RWPE2 (cell line): ENCODE measurements at places on chromosomes 7 and 10.
A peak's percentile ranks its signal among the peaks of the same experiment; 100 is the strongest.

DNA sequence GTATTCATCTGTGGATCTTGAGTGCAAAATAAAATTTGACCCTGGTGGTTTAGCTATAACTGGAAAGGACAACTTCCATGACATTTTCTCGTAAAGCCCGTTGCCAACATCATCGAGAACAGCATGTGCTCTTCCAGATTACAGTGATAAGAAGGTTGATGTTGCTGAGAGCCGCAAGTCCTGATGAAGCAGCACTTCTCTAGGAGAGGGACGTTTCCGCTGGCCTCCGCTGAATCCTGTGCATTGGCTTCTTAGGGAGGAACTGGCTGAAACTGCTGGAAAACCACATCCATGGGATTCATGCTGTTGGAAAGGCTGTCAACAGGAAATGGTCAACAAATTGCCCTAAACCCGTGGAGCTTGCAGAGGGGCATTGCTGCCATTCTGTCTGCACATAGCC is 21.4 kb upstream of the ABCB5 start:
- H3K4me1 ChIP-seq = peaks cover 9% of the 10 kb centered on the region
- no peaks in the 10 kb centered on the region for H3K27me3 ChIP-seq
- DNase-seq = no peak
- no peak overlapping the region for H3K27ac ChIP-seq
- no peak overlapping the region for H3K4me3 ChIP-seq

DNA sequence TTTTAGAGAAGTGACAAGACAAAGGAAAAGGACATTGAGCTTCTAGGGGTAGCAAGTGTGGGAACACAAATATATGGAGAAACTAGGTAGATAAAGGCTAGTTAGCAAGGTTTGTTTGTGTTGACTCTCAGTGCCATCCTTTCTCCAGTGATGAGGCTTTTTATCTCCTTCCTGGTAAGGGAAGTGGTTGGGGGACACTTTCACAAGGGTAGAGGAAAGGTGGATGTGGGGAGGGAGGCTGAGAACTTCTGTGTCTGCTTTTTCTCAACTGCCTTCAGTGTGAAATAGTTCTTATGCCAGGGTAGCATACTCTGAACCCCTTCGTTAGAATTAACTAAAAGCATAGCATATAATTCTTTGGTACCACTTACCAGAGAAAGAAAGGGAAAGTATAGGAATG is 93.0 kb upstream of the STRIP2 start:
- DNase-seq = no peak
- no peaks in the 10 kb centered on the region for H3K27me3 ChIP-seq
- H3K36me3 ChIP-seq = no peaks in the 10 kb centered on the region

DNA sequence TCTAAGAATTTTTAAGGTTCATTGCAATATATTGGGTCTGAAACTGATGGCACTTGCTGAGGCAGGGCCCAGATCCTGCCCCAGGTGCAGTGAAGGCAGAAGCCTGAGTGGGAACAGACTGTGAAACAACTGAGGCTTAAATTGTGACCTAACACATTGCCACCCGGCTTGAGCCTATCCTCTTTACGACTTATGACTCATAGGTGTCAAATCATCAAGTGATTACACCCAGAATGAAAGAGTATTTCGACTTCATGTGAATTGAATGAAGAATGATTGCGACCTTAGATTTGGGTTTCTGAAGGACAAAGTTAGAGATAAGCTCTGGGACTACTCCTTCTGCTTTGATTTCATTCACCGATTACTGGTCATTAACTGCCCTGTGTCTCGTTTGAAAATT is 200.9 kb downstream of the CREB5 start:
- peaks cover 39% of the 10 kb centered on the region for H3K4me1 ChIP-seq
- no peak for DNase-seq
- peak overlapping the region; percentile 71 for H3K27ac ChIP-seq
- H3K4me3 ChIP-seq = no peak overlapping the region
- H3K36me3 ChIP-seq = no peaks in the 10 kb centered on the region

GRCh38 chr7:143012409-143012808 is 14.5 kb downstream of the OR9A2 start:
- H3K4me3 ChIP-seq = no peak overlapping the region
- H3K4me1 ChIP-seq = no peaks in the 10 kb centered on the region
- no peak for DNase-seq

DNA sequence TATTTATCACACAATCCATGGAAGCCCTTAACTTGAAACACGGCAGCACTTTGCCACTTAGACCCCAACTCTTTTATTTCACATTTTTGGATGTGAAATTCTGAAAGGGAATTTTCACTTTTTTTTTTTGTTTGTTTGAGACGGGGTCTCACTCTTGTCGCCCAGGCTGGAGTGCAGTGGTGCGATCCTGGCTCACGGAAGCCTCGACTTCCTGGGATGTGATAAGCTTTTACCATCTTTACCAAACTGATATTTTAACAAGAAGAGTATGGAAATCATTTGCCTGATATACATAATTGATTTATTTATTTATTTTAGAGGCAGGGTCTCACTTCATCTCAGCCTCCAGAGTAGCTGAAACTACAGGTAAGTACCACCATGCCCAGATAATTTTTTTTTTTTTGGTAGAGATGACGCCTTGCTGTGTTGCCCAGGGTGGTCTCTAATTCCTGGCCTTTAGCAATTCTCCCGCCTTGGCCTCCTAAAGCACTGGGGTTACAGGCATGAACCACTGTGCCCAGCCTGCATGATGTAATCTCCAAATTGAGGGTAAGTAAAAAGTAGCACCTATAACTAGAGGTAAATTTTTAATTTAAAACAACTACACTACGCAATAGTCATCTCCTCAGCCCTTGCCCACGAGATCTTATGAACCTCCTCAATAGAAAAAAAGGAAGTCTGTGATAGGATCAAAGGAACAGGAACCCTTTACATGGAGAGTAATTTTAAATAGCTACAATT is 180.7 kb upstream of the KLF14 start:
- DNase-seq = no peak
- peak overlapping the region; percentile 100 for H3K27ac ChIP-seq
- no peaks in the 10 kb centered on the region for H3K27me3 ChIP-seq

DNA sequence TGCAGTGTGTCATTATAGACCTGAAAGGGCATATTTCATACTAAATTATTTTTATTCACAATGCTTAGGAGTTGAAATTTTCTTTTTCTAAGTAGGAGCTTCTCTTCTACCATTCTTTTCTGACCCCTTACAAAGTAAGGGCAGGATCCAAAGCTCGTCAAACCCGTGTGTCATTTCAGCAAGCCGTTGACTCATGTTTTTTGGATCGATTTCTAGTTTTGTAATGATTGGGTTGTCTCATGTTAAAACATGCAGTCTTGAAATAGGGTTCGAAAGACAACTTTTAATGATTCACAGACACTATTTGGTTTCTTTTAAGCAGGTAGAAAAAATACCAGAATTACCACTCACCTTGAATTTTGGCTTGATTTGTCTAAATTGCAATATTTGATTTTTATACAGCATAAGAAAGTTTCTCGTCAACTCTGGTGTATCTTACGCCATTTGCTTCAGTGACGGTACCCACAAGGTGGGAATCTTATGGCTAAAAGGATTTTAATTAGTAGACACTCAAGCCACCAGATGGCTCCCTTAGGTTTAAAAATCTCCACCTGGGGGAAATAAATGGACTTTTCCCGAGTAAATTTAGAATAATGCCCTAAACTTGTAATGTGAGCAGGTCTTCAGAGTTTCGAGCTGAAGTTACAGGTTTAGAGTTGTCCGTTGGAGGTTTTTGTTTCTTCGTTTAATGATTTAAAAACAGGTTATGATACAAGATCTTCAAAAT is 283.4 kb downstream of the CCDC3 start:
- no peaks in the 10 kb centered on the region for H3K36me3 ChIP-seq
- peaks cover 29% of the 10 kb centered on the region for H3K4me1 ChIP-seq
- H3K4me3 ChIP-seq = no peak overlapping the region
- DNase-seq = no peak
- peak overlapping the region; percentile 84 for H3K27ac ChIP-seq

GRCh38 chr7:99193527-99194220 is 14.2 kb downstream of the KPNA7 start:
- no peak overlapping the region for H3K4me3 ChIP-seq
- peaks cover 11% of the 10 kb centered on the region for H3K4me1 ChIP-seq
- no peaks in the 10 kb centered on the region for H3K36me3 ChIP-seq
- DNase-seq = no peak
- H3K27ac ChIP-seq = peak overlapping the region; percentile 29
- H3K27me3 ChIP-seq = no peaks in the 10 kb centered on the region

GRCh38 chr10:4473977-4474376 is 352.0 kb upstream of the AKR1E2 start:
- DNase-seq = no peak
- peaks cover 26% of the 10 kb centered on the region for H3K4me1 ChIP-seq
- no peaks in the 10 kb centered on the region for H3K36me3 ChIP-seq
- H3K27ac ChIP-seq = peak overlapping the region; percentile 45
- no peak overlapping the region for H3K4me3 ChIP-seq
- H3K27me3 ChIP-seq = no peaks in the 10 kb centered on the region

DNA sequence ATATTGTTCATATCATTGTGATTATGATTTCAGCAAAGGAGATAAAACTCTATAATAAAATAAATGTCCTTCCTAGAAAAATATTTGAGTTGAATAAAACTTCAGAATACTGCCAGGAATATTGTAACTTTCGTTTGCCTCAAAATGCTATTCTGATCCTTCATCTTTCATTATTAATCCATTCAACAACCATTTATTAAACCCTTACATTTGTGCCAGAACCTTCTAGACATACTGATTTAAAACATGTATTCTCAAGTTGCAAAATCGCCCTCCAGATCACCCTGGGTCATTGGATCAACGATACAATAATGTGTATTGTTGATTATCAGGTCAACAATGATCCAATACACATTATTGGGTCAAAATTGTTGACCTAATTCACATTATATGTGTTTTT is 759.8 kb downstream of the CNTNAP2 start:
- no peaks in the 10 kb centered on the region for H3K36me3 ChIP-seq
- H3K27ac ChIP-seq = no peak overlapping the region
- H3K27me3 ChIP-seq = no peaks in the 10 kb centered on the region
- DNase-seq = no peak
- H3K4me3 ChIP-seq = no peak overlapping the region

- no peaks in the 10 kb centered on the region for H3K4me1 ChIP-seq
- no peak overlapping the region for H3K27ac ChIP-seq
- DNase-seq = no peak
- no peak overlapping the region for H3K4me3 ChIP-seq
Measured at GRCh38 chr10:118444069-118444468, 101.9 kb upstream of the FAM204A start.

DNA sequence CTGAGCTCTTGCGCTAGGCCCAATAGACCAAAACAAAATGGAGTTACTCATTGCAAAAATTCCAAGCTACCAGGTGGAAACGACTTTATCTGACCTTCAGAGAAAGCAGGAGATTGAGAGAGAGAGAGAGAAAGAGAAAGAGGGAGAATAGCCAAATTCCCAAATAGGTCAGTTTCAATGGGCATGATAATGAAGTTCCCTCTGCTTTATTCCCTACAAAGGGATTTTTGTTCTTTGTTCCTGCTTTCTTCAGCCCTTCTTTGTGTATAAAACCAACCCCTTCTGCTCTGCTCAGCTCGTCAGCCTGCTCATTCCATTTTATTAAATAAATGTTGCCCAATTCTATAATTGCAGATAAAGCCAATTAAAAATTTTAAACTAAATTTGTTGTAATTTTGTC is 45.0 kb upstream of the GPR37 start:
- no peaks in the 10 kb centered on the region for H3K27me3 ChIP-seq
- no peak overlapping the region for H3K4me3 ChIP-seq
- no peaks in the 10 kb centered on the region for H3K36me3 ChIP-seq
- H3K4me1 ChIP-seq = no peaks in the 10 kb centered on the region
- DNase-seq = no peak

- H3K27me3 ChIP-seq = no peaks in the 10 kb centered on the region
- no peak overlapping the region for H3K4me3 ChIP-seq
- DNase-seq = no peak
- peaks cover 32% of the 10 kb centered on the region for H3K4me1 ChIP-seq
Measured at GRCh38 chr7:40720416-40720815, 585.6 kb downstream of the SUGCT start.

DNA sequence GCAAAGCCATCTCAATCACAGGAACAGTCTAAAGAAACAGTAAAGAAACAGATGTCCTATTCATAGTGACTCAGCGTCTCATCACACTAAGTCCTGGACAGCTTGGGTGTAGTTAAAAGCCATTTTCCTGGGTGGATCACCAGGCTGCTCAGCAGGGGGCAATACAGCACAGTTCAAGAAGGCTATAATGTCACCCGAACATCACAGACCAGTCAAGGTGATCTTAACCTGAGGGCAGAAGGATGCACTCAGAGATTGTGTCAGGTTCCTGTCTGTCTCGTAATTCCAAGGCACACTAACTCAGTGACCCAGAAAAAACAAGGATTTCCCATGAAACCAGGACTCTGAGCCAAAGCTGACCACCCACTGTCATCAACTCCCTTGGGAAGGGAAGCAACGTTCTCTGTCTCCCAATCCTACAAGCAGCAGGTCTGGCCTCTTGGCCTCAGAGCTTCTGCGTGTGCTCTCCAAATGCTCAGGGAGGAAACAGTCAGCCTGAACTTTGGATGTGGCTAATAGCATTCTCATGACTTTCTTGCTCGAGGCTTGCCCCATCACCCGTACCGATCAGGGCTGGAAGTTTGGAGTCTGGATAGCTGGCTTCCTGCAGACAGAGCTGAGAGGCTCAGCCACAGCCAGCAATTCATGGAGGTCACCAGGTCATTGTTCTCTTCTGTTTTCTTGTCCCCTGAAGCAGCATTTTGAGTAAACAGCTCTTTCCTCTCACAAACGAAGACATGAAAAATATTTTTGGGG is 90.4 kb upstream of the FAM171A1 start:
- no peak overlapping the region for H3K4me3 ChIP-seq
- no peak overlapping the region for H3K27ac ChIP-seq
- no peaks in the 10 kb centered on the region for H3K4me1 ChIP-seq
- no peak for DNase-seq

DNA sequence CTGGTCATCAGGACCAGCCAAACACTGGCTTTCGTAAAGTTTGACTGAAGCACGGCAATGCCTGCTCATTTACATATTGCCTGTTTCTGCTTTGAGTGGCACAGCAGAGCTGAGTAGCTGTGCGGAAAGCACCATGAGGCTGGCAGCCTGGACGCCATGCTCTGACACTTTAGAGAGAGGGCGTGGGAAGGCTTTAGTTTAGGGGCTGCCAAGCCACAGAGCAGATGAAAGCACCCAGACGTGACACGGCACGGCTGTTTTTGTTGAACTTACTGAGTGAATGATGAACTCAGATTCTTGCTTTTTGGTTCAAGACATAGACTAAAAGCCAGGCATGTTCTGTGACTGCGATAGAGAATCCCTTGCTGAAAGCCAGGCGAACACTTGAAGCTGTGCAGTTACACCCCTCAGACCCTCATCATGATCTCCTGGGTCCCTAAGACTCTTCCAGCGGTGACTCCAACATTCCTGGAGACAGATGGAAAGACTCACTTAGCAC is 182.1 kb downstream of the ZMYND11 start:
- DNase-seq = no peak
- H3K4me1 ChIP-seq = no peaks in the 10 kb centered on the region
- H3K27ac ChIP-seq = no peak overlapping the region
- no peak overlapping the region for H3K4me3 ChIP-seq

- H3K27me3 ChIP-seq = no peaks in the 10 kb centered on the region
- no peaks in the 10 kb centered on the region for H3K36me3 ChIP-seq
- DNase-seq = no peak
- no peaks in the 10 kb centered on the region for H3K4me1 ChIP-seq
Measured at GRCh38 chr10:128209862-128210214, 83.6 kb upstream of the MKI67 start.

- no peaks in the 10 kb centered on the region for H3K36me3 ChIP-seq
- no peak overlapping the region for H3K27ac ChIP-seq
- no peaks in the 10 kb centered on the region for H3K27me3 ChIP-seq
- DNase-seq = no peak
- no peaks in the 10 kb centered on the region for H3K4me1 ChIP-seq
Measured at GRCh38 chr10:86862786-86863483, 94.5 kb downstream of the MMRN2 start.
